ENCODE measurements at places on chromosomes 4 and X.

DNA sequence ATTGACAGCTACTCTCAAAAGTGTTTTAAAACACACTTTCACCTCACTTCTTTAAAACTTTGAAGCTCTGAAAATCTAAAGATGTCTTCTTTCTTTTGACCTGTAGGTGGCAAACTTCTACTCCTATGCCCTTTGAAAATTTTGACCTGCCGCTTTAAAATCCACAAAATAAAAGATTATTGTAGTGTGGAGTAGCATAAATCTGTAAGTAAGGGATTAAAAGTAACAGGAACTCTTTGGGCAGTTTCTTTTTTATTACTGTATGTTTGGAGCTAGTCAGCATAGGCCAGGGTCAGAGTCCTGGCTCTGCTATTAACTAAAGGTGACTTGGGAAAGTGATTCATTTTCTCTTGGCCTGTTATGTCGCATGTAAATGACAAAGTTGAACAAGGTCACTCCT is 25.5 kb downstream of the BBS12 start:
- DNase-seq = peak; percentile 69

DNA sequence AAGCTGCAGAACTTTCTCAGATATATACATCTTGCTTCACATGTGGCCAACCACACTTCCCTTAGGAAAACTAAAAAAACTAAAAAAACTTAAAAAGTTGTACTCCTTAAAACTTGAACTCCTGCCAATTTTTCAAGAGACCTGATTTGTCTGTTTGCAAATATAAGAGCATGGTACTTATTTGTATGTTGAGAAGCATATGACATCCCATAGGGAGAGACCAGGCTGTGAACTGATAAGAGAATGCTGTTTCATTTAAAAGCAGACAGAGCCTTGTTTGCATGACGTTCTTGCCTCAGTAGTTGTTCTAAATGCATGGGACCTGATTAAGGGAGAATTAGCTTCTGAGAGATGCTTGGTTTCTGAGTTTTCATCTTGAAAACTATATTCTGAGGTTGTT is 169.9 kb downstream of the GPC3 start:
- no peak for DNase-seq

GRCh38 chr4:83722730-83723269 is 186.9 kb downstream of the GPAT3 start:
- DNase-seq = no peak

GRCh38 chr4:53132132-53132891 is 233.5 kb downstream of the SCFD2 start:
- DNase-seq = no peak

GRCh38 chr4:73067971-73068394 is 1.5 kb downstream of the COX18 start:
- peak; percentile 18 for DNase-seq

DNA sequence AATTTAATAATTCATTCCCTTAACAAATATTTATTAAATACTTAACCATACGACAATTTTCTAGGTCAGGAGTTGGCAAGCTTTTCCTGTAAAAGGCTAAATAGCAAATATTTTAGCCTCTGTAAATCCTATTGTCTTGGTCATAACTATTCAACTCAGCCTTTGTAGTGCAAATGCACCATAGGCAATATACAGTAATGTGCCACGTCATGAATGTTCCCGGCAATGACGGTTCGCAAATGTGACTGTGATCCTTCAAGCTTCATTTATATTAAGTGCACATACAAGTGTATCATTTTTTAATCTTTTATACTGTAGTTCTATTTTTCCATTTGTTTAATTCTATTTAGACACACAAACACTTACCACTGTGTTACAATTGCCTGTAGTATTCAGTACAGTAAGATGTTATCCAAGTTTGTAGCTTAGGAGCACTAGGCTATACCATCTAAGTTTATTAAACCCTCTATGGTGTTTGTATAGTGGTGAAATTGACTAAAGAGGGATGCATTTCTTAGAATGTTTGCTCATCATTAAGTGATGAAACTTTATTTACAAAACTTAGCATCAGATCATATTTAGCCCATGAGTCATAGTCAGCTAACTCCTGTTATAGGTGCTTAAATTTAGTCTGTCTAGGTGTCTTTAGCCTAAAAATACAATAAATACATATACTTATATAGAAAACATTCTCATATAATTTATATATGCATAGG is 553.6 kb downstream of the STPG2 start:
- no peak for DNase-seq

GRCh38 chr4:4913147-4913561 is 53.7 kb downstream of the MSX1 start:
- no peak for DNase-seq

DNA sequence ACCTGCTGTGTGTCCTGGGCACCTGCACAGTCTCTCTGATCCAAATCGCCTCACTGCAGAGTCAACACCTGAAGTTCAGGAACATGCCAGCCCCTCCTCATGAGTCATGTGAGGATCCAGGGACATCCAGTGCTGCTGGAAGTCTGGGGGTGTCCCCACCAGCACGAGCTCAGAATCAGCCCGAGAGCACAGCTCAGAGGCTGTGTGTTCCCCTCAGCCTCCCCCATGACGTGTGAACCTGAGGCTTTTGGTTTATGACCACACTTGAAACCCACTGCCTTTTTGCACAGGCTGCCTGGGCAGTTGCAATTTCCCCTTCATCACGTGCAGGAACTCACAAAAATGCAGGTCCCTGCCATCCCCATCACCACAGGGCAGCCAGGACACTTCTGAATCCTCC is 47.1 kb downstream of the PPP2R2C start:
- no peak for DNase-seq

DNA sequence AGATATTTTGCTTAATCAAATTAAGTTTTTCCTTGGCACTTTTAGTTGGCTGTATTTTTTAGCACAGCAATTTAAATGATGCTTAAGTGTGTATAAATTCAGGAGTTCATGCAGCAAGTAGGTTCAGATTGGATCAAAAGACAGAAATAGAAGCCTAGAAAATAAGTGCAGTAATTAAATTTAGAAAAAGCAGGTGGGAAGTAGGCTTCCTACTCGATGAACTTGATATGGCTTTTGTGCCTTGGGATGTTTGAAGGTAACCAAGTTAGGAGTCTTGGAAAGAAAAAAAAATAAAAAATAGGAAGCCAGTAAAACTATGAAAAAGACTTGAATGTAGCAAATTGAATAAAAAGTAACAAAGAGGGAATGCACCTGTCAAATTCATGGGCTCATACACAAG is 372.3 kb downstream of the SPOCK3 start:
- DNase-seq = no peak

GRCh38 chr4:16203083-16203482 is 23.2 kb downstream of the TAPT1 start:
- no peak for DNase-seq

GRCh38 chr4:141849778-141850177 is 213.4 kb downstream of the IL15 start:
- DNase-seq = peak; percentile 3

GRCh38 chr4:16026160-16026761 is 57.6 kb downstream of the PROM1 start:
- peak; percentile 82 for DNase-seq

GRCh38 chr4:48042979-48043461 is 26.4 kb downstream of the NIPAL1 start:
- DNase-seq = no peak

DNA sequence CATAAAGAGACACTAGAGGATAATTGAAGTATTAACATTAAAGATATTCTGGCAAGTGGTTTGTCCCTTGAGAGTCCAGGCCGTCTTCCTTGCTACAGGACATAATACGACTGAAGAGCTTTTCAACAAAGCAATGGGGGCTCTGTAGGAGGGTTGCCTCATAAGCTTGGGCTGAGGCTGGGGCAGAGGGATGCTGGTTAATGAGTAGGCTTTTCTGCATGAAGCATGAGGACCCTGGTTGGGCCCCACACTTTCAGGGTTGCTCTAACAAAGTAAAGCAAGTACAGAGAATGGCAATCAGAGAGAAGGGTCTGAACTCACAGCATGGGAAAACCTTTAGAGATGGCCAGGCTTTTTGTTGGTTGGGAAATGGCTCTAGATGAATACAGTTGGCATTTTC is 281.3 kb downstream of the IDS start:
- DNase-seq = no peak

GRCh38 chrX:12843668-12844279 is 23.1 kb upstream of the TLR7 start:
- DNase-seq = no peak

- no peak for DNase-seq
These were observed 131.3 kb downstream of the SLC7A11 start for GRCh38 chr4:138110815-138111214.

DNA sequence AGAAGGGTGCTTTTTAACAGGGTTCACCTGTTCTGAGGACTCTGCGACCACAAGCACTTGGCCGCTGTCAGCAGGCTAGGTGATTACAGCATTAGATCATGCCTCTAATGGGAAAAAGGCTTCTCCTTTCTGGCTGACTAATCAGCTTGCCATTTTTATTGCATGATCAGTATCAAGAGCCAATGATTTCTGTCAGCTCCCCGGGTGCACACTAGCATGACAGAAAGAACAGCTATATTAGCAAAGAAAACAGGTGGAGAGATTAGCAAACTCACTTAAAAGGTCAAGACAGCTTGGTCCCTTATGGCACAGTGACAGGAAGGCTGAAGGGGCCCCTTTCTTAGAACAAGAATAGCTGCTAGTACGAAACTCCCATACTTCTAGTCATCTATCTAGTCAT is 170.0 kb downstream of the SMIM20 start:
- peak; percentile 92 for DNase-seq

DNA sequence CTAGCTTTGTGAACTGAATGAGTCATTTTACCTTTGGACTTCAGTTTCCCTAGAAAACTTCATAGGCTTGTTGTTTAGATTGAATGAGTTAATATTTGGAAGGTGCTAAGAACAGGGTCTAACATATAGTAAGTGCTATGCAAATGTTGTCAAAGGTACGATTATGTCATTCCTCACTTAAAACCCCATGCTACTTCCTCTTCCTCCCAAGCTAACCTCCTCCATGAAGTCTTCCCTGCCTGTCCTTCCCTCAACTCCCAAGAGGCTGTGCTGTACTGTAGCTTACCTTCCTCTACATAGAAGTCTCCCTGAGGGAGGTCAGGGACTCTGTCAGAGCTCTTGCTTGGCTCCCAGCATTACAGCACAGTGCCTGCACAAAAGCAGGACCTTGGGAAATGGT is 103.4 kb upstream of the PJA1 start:
- no peak for DNase-seq

- no peak for DNase-seq
These were observed 26.6 kb upstream of the PPP1R2C start for GRCh38 chrX:42804524-42804923.

DNA sequence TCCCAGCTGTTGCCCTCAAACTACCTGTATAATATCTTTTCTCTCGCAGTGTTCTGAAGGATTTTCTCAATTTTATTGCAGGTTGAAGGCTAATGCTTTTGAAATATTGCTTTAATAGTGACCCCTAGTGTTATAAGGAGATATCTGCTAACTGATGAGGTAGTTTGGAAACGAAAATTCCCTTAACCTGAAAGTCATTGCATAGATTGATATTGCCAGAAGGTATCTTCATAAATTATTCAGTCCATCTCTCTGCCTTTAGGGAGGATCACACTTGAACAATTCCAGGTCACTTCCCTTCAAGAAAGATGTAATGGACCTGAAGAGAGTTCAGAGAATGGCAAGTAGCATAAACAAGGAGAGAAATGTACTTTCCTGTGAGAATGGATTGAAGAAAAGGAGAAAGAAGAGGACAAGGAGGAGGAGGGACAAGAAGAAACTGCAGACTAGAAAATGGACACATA is 44.1 kb downstream of the TIGD4 start:
- DNase-seq = peak; percentile 60

DNA sequence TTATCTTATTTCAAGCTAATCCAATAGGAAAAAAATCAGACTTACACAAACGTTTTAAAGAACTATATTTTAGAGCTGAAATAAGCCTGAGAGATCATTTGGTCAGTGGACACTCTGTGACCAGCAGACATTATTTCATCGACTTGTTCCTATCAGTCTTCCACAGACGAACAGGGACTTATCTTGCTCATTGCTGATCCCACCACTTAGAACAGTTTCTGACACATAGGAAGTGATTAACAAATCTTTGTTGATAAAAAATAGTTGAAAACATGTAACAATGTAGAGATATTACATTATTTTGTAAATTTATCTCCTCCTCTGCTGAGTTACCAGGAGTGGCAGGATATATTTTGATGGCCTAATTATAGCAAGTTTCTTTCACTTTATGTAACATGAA is 65.8 kb downstream of the TAPT1 start:
- DNase-seq = no peak

- DNase-seq = peak; percentile 21
These were observed 102.4 kb upstream of the VCX2 start for GRCh38 chrX:8273451-8273895.

DNA sequence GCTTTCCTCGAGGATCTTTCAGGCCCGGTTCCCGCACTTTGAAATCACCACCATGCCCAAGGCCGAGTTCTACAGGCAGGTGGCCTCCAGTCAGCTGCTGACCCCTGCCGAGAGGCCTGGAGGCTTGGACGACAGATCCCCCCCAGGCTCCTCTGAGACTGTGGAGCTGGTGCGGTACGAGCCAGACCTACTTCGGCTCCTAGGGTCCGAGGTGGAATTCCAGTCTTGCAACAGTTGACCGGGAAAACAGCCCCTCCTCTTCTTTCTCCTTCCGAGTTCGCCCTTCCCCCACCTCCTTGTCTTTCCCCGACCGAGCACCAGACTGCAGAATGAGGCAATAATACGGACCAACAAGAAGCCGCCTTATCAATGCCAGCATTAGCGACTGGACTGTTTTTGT is 54.4 kb downstream of the ELF4 start:
- DNase-seq = no peak

- peak; percentile 62 for DNase-seq
These were observed 53.2 kb upstream of the ABCG2 start for GRCh38 chr4:88211473-88212252.

DNA sequence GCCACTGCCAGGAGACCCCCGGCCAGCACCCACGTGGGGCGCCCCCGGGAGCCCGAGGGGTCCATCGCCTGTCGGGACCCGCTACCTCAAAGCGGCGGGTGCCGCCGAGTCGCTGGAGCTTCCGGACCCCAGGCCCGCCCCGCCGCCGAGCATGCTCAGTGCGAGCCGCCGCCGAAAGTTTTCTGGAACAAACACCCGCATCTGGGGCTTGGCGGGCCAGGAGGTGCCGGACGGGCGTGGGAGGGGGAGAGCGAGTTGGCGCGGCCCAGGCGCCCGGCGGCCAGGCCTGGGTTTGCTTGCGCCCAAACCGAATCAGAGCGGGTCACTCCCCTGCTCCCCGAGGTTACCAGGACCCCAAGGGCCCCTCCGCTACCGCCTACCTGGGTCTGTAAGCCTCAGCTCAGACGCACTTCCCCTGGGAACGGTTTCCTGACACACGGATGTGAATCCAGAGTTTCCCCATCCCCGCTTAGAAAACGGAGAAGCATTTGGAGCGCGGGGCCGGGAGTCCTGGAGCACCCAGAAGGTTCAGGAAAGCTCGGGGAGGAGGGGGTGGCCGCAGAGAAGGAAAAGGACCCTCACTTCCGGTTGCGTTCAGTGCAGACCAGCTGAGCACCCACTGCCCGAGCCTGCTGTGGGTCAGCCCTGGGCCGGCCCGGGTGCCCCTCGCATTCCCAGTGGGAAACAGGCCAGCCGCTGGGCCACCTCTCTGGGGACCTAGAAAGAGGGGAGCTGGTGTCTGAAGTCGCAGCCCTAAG is at the start of gene EVC2:
EVC2 (minus strand) TSS at position 111 of the 758 bp plus-strand sequence; CDS start at position 65, 46 bp downstream.
- peak; percentile 54 for DNase-seq
